ENCODE measurements at places on chromosomes 5 and 9.

DNA sequence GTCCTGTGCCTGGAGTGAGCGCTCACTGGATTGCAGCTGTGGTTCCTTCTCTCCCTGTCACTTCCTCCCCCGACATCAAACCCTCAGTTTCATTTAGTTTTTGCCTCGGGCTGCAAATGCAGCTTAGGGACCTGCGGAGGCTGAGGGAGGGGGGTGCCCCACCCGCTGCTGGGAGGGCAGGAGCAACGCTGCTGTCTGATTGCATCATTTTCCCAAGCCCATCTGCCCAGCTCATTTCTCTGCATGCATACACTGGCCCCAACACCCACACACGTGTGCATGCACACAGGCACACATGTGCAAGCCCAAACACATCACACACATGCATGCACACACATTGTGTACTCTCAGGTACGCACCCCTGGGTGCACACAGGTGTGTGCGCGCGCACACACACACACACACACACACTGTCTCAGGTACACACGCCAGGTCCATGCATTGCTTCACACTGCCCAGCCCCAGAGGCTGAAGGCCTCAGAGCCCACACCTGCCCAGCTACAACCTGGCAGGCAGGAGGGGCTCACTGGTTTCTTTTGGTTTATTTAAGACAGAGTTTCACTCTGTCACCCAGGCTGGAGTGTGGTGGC is 3.4 kb downstream of the ASS1 start:
- peak; percentile 23 for DNase-seq

DNA sequence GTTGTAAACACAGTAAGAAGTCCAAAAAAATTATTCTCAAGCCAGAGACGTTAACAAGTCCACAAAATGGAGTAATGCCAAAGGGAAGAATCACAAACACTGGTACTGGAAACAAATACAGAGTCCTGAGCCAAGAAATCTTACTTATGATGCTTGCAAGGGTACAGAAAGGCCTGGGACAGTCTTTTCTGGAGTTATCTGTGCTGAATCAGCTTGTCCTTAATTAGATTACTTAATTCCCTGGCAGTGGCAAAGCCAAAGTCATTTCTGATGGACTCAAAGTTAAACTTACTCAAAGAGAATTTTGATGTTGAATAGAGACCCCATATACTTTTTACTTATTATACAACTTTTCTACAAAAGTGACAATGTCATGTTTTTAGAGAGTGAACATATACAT is 610.5 kb upstream of the ITGA1 start:
- no peak for DNase-seq

DNA sequence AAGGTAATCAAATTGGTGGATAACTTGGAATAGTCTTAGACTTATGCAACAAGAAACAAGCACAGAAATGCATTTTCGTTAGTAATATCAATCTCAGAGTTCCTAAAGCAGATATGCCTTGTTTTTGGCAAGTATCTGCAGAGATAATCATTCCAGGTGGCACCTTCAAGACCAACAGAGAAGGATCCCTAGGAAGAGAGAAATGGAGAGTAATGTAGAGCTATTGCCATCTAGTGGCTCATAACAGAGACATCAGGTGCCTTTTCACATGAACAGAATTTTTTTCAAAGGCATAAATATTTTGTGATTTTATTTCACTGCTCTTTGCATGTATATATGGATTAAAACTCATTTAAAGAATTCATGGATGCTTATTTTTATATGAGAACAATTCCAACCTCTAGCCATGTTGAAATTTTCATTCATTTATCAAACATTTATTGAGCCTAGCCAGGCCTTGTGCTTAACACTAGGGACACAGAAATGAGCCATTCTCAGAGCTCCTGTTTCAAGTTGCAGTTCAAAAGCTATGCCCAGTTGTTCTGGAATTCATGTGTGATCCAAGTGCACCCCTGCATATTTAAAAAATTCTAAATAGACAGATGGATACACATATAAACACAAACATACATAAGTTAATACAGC is 117.5 kb upstream of the OR13F1 start:
- no peak for DNase-seq

DNA sequence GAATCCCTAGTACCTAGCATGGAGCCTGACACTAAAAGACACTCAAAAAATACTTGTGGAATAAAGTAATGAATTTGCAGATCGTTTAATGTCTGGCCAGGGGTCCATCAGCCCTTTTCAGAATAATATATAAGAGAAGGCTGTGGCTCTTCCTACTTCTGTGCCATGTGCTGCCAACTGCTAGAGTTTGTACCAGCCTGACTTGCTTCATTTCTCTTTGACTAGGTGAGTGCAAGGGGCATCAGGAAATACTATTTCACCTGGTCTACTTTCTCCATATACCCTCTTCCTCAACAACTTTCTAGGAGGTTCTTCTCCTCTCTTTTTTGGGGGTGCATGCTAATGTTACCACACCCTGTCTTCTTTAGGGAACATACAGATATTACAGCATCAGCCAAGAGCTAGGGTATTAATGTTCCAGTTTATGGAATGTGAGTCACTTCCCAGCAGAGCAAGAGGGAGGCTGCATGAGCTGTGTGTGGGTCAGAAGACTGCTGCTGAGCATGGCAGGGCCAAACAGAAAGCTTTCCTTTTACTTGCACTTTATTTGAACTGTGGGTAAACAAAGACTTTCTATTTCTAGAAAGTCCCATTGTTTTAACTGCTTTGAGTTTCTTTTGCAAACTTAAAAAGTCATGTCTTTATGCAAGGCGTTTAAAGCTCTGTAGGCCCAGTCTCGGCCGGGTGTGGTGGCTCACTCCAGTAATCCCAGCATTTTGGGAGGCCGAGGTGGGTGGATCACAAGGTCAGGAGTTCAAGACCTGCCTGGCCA is 158.9 kb downstream of the ADAMTSL1 start:
- DNase-seq = no peak

GRCh38 chr5:169450464-169450863 is 133.1 kb upstream of the SPDL1 start:
- no peak for DNase-seq

- no peak for DNase-seq
These were observed 9.4 kb downstream of the SLC22A4 start for GRCh38 chr5:132303589-132303988.
